ENCODE measurements at places on chromosomes 12 and 14. TPM values are rescaled to one million over a fixed set of nuclear protein-coding genes. Genes with fewer than 3 reads are reported as not detected.
A peak's percentile ranks its signal among the peaks of the same experiment; 100 is the strongest.

DNA sequence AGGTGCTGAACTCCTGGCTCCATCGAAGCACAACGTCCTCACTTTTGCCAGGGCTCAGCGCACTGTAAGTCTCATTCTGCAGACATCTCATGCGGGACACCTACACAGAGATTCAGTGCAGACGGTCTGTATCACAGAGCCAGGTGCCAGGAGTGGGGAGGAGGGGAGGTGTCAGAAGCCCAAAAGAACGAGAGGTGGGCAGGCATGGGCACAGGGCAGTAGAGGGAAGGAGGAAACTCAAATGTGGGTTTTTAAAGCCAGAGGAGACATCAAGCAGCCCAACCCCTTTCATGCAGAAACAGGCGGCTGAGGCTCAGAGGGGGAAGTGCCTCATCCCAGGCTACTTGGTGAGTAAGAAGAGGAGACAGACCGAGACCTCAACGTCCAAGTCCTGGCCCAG is 2.5 kb upstream of the LPAR5 start:
- DNase-seq: peak; percentile 57

DNA sequence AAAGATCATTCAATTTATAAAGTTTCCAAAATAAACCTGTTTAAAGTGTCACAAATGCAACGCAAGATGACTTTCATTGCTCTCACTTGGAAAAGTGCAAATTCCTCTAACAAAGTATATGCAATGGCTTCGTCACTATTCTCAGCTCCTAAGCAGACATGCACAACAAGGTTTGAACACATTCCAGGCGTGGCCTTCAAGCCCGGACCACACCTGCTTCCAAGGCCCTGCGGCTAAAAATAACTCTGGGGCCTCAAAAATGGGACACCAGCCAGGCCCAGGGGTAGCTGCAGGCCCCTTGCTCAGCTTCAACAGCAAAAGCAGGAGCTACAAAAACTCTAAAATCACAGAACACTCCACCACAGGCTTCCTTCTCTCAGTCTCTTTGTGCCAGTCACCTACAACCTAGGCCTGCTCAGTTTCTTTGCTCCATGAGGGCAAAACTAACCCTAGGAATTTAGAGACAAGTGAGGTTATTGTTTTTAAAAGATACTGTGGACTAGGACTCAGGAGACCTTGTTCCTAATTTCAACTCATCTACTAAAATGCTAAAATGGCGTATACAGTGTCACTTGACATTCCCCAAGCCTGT is 29.3 kb downstream of the DUSP16 start:
- no peak for DNase-seq

GRCh38 chr12:113931517-113931916 is 34.6 kb downstream of the RBM19 start:
- DNase-seq: no peak

GRCh38 chr12:52346593-52346992 is 20.7 kb downstream of the KRT85 start:
- DNase-seq: no peak

GRCh38 chr12:13816394-13816793 is 165.0 kb downstream of the GRIN2B start:
- DNase-seq: no peak

GRCh38 chr14:91021991-91022621 is 38.3 kb downstream of the RPS6KA5 start:
- no peak for DNase-seq

GRCh38 chr14:81031488-81031887 is 76.1 kb downstream of the TSHR start:
- DNase-seq: no peak

GRCh38 chr12:41605545-41606305 is 417.6 kb downstream of the PDZRN4 start:
- peak; percentile 6 for DNase-seq

DNA sequence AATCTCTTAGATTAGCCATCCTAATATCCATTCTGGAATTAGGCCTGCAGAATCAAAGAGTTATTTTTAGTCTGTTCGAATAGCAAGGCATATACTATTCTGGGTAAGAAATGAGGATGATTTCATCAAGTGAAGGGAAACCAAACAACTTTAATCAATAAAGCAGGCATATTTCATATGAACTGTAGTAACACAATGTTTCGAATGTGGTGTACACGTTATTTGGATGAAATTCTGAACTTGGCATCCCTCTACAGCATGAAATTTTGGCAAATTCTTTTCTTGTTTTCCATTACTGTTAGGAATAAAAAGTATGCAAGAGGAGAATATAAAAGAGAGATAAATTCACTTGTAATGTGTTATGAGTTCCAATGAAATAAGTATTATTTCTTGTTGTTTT is 1233.3 kb upstream of the SEL1L start:
- DNase-seq: no peak

- no peak for DNase-seq
Measured at GRCh38 chr14:35416108-35416750, 11.7 kb upstream of the NFKBIA start.

DNA sequence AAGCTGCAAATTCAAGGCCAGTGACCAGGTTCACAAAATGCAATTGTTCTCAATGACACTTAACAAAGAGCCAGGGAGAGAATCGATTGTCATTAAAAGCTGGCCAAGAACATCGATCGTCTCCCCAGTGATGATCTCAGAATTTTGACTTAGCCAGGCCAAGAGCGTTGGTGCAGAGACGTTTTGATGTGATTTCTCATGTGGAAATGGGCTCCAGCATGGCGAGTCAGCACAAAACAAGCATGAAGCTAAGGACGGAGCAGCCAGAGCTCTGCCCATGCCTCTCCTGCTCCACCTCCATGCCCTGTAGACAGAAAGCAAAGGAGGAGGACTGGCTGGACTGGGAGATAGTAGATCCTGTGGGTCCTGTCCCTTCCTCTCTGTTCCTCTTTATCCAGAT is 270.8 kb downstream of the FOXN3 start:
- no peak for DNase-seq

BCL2L14 gene
- not detected for polyA plus RNA-seq

CRIP2 gene
- 3.5 TPM for polyA plus RNA-seq

AP1G2 gene
- 32.2 TPM for polyA plus RNA-seq

OTOGL gene
- not detected for polyA plus RNA-seq

TMEM117 gene
- not detected for polyA plus RNA-seq

CCDC196 gene
- not detected for polyA plus RNA-seq

Measured in CD14-positive monocyte (primary cell).